Transverse colon (tissue), 4 donors: ENCODE measurements at places on chromosomes 5 and 9.
A peak's percentile ranks its signal among the peaks of the same experiment; 100 is the strongest.

- peak; percentile 52 for DNase-seq
These were observed 72.0 kb downstream of the ZFAND5 start for GRCh38 chr9:72292874-72293607.

- DNase-seq, result no peak
These were observed 8.4 kb upstream of the SCAI start for GRCh38 chr9:125151730-125152129.

DNA sequence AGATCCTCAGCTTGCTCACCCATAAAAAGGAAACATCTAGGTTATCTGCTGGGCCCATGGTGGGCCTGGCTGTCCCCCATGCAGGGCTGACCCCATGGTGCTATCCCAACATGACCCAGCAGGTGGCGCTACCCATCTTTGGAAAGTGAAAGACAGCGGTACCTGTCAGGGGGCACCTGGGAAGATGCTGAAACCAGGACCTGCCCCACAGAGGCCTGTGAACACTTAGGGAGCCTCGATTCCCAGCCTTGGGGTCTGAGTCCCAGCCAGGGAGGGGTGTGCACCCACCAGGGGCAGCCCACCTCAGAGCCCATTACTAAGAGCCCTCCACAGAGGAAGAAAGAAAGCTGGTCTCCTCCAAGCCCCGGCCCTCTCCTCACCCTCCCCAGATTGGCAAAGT, 46.6 kb upstream of the IPPK start:
- DNase-seq, result peak; percentile 80

GRCh38 chr9:33460854-33461253, 12.9 kb downstream of the NOL6 start:
- no peak for DNase-seq

DNA sequence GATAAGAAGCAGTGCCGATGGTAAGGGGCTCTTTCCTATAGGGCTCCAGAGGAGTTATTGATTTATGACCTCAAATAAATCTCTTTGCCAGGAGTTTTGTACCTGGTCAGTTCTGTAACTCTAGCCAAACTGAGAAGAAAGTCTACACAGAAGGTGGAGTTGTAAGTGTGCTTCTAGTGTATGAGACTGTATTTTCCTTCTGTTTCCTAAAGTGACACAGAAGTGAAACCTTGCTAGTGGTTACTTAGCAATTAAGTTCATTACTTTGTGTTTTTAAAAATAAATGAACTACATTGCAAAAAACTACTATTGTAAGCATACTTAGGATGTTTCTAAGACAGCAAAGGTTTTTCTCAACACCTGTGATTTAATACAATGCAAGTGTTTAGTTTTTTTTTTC, 48.7 kb upstream of the ACTBL2 start:
- DNase-seq, result no peak

DNA sequence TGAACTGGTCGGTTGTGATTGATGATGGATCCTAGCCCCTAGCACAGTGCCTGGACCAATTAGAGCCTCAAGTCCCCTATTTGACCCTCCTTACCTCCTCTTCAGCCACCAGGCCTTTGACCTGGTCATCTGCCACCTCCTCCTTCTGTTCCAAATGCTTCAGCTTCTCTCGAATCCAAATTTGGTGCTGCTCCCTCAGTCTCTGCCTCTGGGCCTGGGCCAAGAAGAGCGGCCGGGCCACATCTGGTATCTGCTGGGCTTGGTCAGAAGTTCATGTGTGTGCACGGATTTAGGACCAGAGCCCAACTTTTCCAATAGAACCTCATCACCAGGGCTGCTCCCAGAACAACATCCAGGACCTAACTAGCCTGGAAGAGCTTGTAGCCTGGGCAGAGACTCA, 6.5 kb downstream of the SLC35A4 start:
- DNase-seq, result no peak

DNA sequence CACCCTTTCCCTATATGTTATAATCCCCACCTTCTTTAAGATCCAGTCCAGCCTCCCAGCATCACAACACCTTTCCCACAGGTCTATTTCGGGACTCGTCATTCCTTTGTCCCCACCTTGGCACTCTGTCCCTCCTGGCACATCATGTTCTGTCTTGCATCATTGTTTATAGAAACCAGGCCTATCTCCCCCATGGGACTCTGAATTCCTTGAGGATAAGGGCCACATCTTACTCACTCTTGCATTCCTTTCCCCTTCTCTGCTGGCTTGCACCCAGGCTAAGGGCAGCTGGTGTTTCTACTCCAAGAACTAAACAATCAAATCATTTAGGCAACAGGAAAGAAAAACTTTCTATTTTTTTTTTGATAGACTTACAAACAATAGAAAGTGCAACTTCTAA, 205.7 kb downstream of the AGTPBP1 start:
- no peak for DNase-seq

DNA sequence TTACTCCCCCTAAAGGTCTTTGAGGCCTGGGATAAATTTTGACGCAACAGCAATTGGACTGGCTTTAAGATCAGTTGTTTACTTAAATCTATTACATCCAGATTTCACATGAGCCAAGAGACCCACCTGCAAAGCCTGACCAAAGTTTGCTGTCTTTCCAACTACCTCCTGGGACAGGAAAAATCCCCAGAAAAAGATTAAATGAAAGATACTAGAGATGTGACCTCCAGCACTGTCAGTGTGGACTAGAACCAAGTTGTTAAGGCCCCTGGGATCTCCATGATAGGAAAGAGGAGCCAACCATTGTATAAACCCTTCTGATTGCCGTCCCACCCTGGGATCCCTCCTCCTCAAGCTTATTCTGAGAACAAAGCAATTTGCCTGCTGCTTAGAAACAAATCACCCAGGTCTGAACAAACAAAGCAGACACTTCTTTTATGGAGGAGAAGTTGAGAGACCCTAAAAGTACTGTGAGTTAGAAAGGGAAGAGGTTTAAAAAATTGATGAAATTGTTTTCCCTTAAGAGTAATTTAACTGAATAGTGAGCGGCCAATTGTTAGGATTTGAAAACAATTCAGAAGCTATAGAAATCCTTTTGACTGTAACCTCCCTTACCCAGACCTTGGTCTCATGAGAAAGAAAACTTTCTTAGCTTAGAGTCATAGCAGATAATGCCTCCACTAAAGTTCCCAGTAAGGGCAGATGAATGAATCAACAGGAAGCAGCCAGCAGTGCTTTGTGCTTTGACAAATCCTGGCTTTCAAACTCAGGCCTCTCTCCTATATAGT, 255.2 kb downstream of the TMEM167A start:
- DNase-seq, result no peak

GRCh38 chr5:135697251-135697958, 118.6 kb upstream of the CXCL14 start:
- DNase-seq, result no peak

GRCh38 chr5:98750693-98751092, 22.8 kb upstream of the RGMB start:
- no peak for DNase-seq

GRCh38 chr5:600886-601541, 11.1 kb upstream of the CEP72 start:
- peak; percentile 27 for DNase-seq

DNA sequence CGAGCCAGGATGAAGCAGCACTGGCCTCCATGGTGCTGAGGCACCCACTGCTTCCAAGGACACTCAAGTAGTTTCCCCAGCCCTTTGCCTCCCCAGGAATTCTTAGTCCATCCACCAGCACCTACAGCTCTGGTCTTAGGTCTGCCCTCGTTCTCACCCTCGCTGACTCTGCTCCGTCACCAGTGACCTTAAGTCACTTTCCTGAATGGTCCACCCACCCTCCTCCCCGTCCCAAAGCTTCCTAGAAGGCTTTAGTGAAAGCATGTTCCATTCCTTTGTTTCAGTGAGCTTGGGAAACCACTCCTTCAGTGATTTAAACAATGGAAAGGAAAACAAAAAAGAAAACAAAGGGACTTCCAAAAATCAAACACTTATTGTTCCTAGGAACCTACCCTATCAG, 54.6 kb upstream of the MAP3K1 start:
- DNase-seq, result no peak

DNA sequence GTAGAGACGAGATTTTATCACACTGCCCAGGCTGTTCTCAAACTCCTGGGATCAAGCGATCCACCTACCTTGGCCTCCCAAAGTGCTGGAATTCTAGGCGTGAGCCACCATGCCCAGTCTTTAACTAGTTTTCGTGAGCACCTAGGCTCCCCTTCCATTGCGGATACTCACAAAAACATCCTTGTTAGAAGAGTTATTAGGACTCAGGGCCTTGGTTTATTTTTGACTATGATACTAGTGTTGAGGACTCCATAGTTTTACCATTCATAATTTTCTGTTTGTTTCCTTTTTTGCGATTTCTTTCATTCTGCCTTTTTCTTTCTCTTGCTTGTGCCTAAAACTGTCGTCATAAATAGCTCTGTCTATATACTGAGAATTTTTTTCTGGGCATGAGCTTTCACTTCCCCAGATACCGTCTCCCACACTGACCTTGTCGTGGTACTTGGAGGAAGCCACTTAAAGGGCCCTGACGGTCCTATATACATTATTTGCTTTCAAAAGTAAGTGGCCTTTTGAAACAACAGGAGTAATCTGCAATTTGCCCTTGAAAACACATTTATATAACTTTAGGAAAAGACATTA, 5.2 kb downstream of the F2R start:
- DNase-seq, result no peak

- no peak for DNase-seq
These were observed 21.6 kb downstream of the CDC37L1 start for GRCh38 chr9:4700932-4701331.

- DNase-seq, result peak; percentile 25
These were observed 184.3 kb downstream of the CTNND2 start for GRCh38 chr5:11719888-11720481.

GRCh38 chr9:122095010-122095767, 2.1 kb upstream of the TTLL11 start:
- peak; percentile 56 for DNase-seq

GRCh38 chr5:135743181-135743580, 91.3 kb upstream of the SLC25A48 start:
- no peak for DNase-seq

- DNase-seq, result no peak
These were observed 17.7 kb upstream of the LRRC14B start for GRCh38 chr5:173392-174290.

- no peak for DNase-seq
These were observed 14.9 kb downstream of the PFDN1 start for GRCh38 chr5:140287801-140288521.

GRCh38 chr9:89635816-89636215, 31.0 kb downstream of the GADD45G start:
- no peak for DNase-seq

- no peak for DNase-seq
These were observed 427.6 kb downstream of the GADD45G start for GRCh38 chr9:90032296-90033027.

GRCh38 chr9:36881743-36882441, 152.2 kb downstream of the PAX5 start:
- DNase-seq, result no peak

DNA sequence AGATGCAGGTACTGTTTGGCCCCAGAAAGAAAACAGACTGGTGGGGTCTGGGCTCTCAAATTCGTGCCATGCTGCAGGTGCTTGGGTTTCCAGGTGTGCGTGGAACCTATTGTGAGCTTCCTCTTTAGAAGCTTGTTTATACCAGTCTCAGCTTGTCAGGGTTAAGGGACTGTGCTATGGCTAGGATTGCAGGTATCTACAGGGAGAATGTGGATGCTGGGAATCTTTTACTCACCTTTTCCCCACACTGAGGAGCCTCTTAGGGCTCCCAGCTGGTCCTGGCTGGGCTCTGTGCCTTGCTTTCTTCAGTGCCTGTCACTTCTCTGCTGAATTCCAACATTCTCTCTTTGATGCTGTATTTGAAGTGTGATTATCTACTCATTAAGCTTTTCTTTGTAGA, 111.8 kb downstream of the WDR70 start:
- no peak for DNase-seq

GRCh38 chr9:129584136-129584535, 36.8 kb downstream of the C9orf50 start:
- DNase-seq, result peak; percentile 75

GRCh38 chr5:79990205-79990597, 861 bp downstream of the MTX3 start:
- no peak for DNase-seq

- DNase-seq, result peak; percentile 94
These were observed 196.3 kb downstream of the ATP10B start for GRCh38 chr5:160655717-160656116.

- no peak for DNase-seq
These were observed 4.5 kb upstream of the CDK7 start for GRCh38 chr5:69230181-69230580.

DNA sequence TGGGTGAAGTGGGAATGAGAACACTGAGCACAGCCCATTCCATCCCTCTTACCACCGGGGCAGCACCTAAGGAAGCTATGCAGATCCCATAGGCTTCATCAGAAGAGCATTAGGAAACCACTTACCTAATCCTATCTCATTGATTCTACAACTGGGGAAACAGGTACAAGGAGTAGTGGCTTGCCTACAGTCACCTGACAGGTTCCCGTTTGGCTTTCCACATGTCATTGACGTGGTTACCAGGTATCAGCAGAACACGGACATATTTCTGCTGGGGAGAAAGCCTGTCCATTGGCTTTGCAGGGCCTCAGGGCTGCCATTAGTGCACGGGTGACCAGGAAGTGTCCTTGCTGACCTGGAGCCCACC, 11.3 kb downstream of the AFAP1L1 start:
- no peak for DNase-seq

- no peak for DNase-seq
These were observed 67.8 kb downstream of the ACTBL2 start for GRCh38 chr5:57414857-57415256.

DNA sequence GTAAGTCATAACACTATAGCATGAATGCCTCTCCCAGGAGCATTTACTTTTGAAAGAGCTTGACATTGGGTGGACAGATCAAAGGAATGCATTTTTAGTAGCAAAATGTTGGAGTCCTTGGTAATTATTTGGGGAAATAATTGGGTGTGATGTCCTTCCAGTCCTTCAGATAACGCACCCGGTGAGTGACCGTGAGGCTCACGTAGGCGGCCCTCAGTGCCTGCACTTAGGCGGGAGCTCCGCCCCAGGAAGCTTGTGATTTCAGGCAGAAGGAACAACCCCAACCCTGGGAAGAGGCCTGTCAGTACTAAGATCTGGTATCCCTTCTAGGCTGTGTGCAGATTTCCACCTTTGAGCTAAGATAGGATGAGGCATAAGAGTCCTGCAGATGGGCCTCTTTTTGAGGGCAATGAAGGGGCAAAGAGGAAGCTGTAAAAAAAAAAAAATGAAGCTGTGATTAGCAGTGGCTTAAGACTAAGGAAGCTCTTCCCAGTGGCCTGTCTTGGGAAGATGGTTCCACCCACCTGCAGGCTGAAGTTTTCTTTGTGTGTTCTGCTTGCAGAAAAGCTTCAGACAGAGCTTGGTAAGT, 14.9 kb downstream of the BTNL9 start:
- DNase-seq, result no peak

DNA sequence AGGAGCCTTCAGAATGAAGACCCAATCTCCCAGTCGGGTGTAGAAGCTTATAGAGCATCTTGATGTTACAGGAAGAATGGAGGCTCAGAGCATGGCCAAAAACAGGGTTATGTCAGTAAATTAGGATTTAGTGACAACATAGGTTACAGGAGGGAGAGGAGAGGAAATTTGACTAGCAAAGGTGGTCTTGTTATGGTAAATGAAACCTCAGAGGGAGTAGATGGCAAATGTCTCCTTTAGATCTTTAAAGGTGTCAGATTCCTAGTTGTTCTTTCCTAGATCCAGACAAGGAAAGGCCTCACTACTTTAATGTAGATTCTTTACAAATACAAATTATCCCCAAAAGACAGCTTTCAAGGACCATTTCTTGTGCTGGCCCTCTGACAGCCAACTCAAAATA, 465.0 kb downstream of the DMRTA1 start:
- DNase-seq, result no peak
